ENCODE measurements at places on chromosomes 12 and 14.

DNA sequence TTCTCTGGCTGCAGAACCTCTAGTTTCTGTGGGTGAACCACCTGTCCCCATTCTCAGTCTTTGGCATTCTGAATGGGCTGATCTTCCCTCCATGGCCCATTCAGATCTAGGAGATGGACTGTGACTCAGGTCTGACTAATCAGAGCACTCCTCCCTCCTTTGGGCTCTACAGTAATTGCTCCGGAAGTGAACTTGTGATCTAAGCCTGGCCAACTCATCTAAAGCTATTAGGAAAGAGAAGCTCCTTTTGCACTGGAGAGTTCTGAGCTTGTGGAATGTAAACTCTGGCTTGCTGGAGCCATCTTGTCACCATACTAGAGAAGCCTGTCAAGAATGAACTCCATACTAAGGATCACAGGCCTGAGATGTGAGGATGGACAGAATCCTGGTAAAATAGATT, 168.2 kb downstream of the SUDS3 start:
- peak; percentile 46 for DNase-seq

DNA sequence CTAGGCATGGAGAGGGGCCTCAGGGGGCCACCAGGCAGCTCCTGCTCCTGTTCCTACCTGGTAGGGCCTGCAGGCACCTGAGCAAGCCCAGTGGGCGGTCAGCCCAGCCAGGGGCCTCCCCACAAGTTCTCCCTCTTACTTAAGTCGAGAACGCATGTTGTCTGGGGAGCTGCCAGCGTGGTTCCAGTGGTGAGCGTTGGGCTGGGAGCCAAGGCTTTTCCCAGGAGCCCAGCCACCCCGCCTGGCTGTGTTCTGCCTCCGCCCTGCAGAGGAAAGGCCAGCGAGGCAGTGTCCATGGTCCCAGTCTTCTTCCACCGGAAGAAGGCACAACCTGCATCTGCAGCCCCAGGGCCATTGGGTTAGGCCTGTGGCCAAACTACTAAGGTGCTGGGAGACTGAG, 1.4 kb downstream of the C14orf180 start:
- DNase-seq: no peak

DNA sequence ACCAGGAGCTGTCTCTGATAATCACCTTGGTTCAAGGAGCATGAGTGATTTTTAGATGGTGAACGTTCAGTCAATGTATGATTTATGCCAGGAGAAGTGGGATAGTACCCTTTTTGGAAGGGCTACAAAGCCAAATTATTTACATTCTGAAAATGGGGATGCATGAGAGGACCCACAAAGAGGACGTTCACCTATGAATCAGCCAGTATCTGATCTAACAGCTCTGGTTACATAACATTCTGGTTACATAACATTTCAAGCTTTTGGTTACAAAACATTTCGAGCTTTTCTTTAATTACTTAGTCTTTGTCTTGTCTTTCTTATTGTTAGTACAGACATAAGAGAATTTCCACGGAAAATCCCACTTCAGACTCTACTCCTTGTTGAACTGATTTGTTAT, 68.8 kb downstream of the SLCO1A2 start:
- DNase-seq: no peak

DNA sequence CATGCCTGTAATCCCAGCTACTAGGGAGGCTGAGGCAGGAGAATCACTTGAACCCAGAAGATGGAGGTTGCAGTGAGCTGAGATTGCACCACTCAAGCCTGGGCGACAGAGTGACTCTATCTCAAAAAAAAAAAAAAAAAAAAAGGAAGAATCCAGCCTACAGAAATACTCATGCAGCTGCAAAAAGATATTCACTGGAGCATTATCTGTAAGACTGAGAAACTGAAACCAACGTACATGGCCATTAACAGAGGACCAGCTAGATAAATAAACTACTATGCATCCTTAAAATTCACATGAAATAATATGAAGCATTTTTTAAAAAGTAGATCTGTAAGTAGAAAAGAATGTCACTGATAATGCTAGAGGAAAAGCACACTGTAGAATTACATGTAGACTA, 3.5 kb downstream of the SLC7A7 start:
- no peak for DNase-seq

- no peak for DNase-seq
Observed at GRCh38 chr12:133120385-133121191, 9.5 kb downstream of the ZNF891 start.

GRCh38 chr12:102740141-102740955, 176.7 kb downstream of the PAH start:
- peak; percentile 17 for DNase-seq

- no peak for DNase-seq
Observed at GRCh38 chr12:132168311-132169031, 24.2 kb downstream of the NOC4L start.

All from non-pigmented ciliary epithelial cell (primary cell).